ENCODE measurements at places on chromosomes 16 and 17. TPM values are rescaled to one million over a fixed set of nuclear protein-coding genes. Genes with fewer than 3 reads are reported as not detected.

The HCRT gene
- total RNA-seq = not detected

The DHX38 gene
- 97.7 TPM for total RNA-seq

The SOX8 gene
- total RNA-seq = under 0.01 TPM

The DNAH2 gene
- under 0.01 TPM for total RNA-seq

The MYH2 gene
- 0.97 TPM for total RNA-seq

The INCA1 gene
- not detected for total RNA-seq

Data from smooth muscle cell of the umbilical artery (primary cell).